PC-3 (cell line): ENCODE measurements at places on chromosomes 11 and 22.

DNA sequence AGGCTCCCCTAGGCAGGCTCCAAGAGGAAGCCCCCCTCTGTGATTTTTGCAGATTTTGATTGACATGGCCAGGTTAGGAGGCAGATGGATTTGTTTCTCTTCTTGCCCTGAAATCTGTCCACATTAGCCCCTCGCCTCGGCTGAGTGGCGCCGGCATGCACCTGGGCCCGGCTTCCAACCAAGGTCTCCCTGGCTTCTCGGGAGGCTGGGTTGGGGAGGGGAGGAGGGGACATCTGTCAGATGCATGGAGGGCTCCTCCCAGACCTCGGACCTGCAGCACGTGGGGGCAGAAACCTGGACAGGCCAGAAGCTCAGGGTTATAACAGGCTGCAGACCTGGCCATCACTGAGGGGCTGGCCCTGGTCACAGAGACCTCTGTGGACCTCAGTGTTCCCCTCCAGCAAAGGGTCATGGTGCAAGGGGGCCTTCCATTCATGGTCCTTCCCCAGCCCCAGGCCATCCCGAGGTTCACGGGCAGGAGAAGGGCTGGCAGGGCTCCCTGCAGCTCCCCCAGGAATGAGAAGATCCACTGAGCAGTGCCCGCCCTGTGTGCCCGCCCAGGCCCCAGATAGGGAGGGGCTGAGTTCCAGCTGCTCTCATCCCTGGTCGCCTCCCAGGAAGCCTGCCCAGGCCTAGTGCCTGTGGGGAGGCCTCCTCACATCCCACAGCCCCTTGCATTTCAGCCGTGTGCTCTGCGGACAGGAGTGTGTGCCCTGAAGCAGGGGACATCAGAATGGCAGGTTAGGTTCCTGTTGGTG, 747.8 kb downstream of the BRD1 start:
- no peak for DNase-seq

DNA sequence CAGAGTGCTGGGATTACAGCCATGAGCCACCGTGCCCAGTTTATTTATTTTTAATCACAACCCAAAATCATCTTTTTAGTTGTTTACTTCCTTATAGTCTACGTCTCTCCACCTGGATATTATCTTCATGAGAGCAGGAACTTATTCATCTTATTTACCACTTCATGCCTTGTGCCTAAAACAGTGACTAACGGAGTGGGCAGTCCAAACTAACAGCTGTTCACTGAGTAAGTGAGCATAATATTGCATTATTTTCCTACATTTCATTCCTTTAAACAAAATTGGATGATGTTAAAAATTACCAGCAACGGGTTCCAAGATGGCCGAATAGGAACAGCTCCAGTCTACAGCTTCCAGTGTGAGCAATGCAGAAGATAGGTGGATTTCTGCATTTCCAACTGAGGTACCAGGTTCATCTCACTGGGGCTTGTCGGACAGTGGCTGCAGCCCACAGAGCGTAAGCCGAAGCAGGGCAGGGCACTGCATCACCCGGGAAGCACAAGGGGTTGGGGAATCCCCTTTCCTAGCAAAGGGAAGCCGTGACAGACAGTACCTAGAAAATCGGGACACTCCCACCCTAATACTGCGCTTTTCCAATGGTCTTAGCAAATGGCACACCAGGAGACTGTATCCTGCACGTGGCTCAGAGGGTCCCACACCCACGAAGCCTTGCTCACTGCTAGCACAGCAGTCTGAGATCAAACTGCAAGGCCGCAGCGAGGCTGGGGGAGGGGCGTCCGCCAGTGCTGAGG, 14.1 kb downstream of the TMEM123 start:
- no peak for DNase-seq

DNA sequence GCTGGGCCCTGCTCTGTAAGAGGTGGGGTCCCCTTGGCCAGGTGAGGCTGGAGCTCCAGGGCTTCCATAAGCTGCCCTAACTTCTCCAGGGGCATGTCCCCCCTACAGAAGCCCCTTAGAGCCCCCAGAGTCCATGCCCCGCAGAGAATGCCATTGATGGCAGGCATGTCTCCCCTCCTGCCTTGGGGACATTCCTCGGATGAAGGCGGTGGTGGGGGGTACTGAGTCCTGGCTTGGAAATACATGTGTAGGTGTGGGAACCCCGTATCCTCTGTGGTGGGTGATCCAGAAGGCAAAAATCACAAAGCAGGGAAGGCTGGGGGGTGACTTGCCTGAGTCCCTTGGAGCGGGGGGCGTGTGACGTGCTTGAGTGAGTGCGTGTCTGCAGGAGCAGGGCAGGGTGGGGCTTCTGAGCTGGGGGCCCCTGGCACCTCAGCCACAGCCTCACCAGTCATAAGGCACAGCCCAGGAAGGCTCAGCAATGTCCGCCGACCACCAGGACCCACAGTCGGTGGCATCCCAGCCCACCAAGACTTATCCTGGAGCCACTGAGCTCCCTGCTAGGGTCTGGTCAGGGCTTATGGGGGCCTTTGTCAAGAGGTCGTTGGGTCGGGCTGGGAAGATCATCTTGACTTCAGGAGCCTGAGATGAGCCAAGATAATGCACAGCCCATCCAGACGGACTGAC, 69.8 kb upstream of the KCNQ1OT1 start:
- no peak for DNase-seq

DNA sequence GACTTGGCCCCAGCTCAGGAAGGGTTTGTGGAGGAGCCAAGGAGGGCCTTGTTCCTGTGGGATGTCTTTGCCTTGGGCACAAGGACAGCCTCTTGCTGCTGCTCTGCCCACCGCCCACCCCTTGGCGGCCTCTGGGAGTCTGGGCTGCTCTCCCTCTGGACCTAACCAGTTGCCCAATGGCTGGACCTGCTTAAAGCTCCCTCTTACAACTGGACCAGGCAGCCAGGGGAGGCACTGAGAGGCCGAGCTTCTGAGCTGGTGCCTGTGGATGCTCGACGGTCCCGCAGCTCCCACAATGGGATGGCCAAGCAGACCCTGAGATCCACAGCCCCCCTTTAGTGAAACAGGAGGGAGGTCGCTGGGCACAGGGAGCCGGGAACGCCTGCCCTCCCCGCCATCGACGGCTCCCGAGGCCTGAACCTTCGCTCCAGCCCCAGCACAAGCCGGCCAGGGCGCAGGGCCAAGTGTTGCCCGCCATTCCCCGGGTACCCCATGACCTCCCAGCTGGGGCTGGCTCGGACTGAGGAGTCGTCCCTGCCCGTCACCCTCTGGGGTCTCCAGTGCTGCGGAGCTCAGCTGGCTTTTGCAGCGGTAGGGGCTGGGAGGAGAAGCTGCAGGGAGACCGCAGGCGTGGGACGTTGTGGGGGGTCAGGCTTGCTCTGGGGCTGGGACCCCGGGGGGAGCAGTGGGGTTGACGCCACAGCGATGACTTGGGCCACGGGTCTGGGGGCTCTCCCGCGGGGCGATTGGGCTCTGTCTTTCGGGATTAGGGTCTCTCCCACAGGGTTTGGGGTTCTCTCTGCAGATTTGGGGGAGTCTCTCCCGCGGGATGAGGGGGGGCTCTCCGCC, 584 bp upstream of the GAL start:
- no peak for DNase-seq

DNA sequence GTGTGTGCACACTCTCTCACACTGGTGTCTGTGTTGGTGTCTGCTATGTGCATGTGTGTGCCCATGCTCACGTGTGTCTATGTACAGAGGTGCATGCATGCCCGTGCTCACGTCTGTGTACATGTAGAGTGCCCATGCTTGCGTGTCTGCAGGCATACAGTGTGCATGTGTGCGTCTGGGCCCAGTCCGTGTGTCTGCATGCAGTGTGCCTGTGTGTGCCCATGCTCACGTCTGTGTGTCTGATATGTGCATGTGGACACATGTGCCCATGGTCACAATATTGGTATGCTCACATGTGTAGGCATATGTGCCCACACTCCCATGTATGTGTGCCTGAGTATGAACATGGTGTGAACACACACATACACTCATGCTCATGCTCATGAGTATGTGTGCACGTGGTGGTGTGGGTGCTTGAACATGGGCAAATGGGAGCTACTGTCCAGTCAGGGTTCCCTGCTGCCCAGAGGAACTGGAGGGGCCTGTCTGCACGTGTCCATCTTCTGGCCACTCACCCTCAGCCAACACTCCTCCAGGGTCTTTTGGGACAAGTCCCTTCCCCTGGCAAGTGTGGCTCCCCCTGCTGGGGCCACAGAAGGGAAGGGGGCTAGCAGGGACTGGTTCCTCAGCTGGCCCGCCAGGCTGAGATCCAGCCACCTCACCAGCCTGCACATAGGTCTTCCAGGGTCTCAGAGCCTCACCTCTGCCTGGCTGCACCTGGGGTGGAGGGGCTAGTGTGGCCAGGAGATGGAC, 7.3 kb upstream of the TBX1 start:
- DNase-seq = no peak

GRCh38 chr22:44663256-44663999, 38.6 kb upstream of the PRR5 start:
- DNase-seq = no peak

- DNase-seq = no peak
Measured at GRCh38 chr11:128345316-128345715, 242.0 kb downstream of the ETS1 start.

- DNase-seq = no peak
Measured at GRCh38 chr11:34324466-34324865, 33.3 kb downstream of the ABTB2 start.

GRCh38 chr11:80082406-80082805, 641.6 kb upstream of the TENM4 start:
- DNase-seq = no peak

DNA sequence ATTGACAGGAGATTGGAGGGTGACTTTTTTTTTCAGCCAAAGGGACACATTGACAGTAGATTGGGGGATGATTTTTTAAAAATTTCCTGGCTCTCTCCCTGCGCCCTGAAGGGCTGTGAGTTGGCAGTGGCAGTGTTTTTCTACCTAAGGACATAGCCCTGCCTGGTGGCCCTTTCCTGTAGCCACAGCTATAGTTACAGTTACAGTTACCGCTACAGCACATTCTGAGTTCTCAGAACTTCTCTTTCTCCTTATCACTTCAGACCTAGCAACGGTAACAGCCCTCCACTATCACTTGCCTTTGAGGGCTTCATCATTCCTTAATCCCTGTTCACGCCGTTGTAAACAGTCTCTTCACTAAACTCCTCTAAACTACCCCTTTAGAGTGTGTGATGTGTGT, 684 bp downstream of the MRGPRX2 start:
- DNase-seq = no peak

GRCh38 chr11:117670924-117671323, 126.1 kb downstream of the DSCAML1 start:
- DNase-seq = no peak
